ENCODE measurements at places on chromosomes 4 and X. TPM values are rescaled to one million over a fixed set of nuclear protein-coding genes. Genes with fewer than 3 reads are reported as not detected.

Gene TMEM156
- polyA plus RNA-seq: not detected

Gene ATG4A
- polyA plus RNA-seq: 18.2 TPM

Gene AFF2
- polyA plus RNA-seq: 3.0 TPM

Gene SSX2B
- polyA plus RNA-seq: not detected

Gene PITX2
- polyA plus RNA-seq: 32.2 TPM

Gene NDP
- 2.5 TPM for polyA plus RNA-seq

Gene NEUROG2
- polyA plus RNA-seq: not detected

Gene ARHGAP6
- polyA plus RNA-seq: 7.4 TPM

Gene RASSF6
- polyA plus RNA-seq: not detected
